ENCODE measurements at places on chromosomes 1 and 21.

DNA sequence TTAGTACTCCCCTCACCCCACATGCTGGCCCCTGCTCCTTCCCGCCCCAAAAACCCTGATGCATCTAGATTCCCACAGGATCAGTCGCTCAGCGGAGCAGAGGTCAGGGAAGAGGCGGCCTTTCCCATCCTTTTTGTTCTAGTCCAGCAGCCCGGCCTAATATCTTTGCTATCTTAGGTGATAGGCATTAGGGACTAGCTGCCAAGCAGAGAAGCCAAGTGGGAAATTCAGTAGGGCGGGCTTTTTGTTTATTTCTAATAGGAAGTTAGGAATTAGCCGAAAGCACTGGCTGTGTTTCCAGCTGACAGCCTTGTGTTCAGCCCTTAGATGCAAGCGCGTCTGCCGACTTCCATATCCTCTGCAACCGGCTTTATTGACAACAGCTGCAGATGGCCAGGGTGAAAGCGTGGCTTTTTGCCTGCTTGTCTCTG, 59.0 kb upstream of the BCAR3 start:
- DNase-seq = no peak

DNA sequence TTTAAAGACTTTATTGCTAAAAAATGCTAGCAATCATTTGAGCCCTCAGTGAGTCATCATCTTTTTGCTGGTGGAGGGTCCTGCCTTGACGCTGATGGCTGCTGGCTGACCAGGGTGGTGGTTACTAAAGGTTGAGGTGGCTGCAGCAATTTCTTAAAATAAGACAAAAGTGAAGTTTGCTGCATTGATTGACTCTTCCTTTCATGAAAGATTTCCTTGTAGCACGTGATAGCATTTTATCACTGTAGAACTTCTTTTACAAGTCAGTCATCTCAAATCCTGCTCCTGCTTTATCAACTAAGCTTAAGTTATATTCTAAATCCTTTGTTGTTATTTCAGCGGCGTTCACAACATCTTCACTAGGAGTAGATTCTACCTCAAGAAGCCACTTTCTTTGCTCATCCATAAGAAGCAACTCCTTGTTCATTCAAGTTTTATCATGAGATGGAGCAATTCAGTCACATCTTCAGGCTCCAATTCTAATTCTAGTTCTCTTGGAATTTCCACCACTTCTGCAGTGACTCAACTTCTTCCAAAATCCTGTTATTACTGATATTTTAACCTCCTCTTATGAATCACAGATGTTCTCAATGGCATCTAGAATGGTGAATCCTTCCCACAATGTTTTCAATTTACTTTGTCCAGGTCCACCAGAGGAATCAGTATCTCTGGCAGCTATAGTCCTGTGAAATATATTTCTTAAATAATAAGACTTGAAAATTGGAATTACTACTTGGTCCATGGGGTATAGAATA, 17.6 kb upstream of the RGS1 start:
- no peak for DNase-seq

DNA sequence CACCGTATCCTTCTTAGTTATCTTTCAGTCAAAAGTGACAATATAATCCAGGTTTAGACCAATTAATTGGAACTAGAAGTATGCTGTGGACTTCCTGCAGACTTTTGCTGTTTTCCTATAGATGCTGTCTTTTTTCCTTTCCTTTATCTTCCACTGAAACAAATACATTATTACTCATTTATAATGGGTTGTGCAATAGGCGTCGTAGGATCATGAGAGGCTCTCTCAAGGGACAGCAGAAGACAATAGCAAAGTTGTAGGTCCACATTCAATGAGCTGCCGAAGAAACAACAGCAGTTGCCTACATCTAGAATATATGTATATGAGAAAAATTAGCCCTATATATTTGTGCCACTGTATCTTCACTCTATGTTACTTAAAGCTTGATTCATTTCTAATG, 371.6 kb downstream of the AMY1C start:
- DNase-seq = no peak

DNA sequence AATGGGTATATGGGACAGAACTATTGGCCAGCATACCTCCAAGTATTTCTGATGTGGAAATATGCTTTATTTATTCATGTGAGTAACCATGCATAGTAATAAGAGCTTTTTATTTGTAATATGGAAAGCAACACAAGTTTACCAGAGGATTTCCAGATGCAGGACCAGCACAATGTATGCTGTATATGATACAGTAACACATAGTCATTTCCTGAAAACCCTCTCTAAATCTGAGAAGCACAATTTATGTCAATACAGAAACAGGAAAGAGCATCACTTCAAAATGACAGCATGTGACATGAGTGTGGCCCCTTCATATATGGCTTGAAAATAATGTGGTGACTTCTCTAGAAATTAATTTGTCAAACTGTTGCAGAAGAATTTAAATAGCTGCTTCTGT, 1134.7 kb upstream of the ADGRL2 start:
- DNase-seq = no peak

DNA sequence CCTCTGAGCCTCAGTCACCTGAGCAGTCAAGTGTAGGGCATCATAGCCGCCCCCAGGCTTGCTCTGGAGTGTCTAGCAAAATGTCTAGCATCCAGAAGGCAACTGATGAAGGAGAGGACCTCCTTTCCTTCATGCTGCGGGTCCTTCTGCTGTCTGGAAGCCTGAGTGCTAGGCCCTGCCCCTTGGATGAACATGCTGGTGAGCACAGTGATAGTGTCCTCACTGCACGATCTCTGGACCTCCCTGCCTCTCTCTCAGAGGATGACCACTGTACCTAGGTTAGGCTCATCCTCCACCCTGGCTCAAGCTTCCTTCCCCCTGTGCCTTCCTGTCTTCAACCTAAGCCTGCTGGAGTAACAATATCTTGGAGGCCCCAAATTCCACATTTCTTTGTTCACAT, 128.6 kb downstream of the TENT5C start:
- DNase-seq = no peak

GRCh38 chr21:37452227-37452626, 85.7 kb downstream of the DYRK1A start:
- no peak for DNase-seq

- no peak for DNase-seq
Observed at GRCh38 chr1:110672753-110673108, 2.0 kb downstream of the KCNA3 start.

- DNase-seq = no peak
Observed at GRCh38 chr1:67126111-67126746, 8.5 kb downstream of the C1orf141 start.

- DNase-seq = no peak
Observed at GRCh38 chr1:204124639-204125038, 27.2 kb downstream of the ETNK2 start.

DNA sequence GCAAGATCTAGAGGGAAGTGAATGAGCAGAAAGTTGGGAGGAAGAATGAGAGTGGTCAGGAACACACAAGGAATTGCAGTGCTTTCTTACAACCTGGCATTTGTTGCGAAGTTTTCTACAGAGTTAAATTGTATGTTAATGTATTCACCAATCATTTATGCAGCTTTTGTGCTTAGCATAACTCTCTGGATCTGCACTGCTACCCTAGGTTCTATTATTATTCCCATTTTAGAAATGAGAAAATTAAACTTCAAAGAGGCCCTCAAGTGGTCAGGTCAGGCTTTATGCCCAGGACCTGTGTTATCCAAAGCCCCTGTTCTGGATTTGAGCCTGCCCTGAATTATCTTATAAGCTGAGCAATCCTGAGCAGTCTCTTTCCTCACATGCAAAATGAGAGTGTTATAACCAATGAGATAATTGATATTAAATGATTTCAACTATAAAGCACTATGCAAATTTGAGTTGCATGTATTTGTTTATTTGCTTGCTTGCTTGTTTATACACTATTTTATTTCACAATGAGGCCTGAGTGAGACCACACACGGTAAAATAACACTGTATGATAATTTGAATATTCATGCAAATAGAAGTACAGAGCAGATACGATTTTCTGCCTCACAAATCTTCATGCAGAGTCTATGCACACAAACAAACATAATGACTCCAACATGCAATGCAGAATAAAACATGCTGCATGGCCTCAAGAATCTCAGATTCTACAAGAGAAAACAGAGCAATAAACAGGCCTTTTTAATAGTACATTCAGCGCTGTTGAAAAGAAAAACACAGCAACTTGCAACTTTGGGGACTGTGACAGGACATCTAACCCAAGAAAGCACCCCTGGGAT, 323.0 kb downstream of the PLPP3 start:
- DNase-seq = no peak

DNA sequence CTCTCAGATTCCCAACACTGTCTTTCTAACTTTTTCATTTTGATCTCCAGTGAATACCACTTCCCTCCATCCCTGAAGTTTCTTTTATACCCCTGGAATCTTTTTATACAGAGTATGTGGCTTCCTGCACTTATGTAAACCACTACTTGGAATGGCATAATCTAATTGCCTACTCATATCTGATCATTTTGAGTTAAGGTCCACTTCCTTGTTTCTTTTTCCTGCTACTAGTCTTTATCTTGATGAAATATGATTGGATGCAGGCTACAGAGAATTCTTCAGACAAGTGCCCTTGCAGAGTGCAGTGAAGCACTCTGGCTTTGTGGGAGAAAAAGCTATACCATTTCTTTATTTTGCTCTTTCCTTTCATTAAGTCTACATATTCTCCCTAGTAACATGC, 325.3 kb upstream of the ADAMTS5 start:
- DNase-seq = no peak

- no peak for DNase-seq
Observed at GRCh38 chr1:43396059-43396458, 6.4 kb downstream of the SZT2 start.

DNA sequence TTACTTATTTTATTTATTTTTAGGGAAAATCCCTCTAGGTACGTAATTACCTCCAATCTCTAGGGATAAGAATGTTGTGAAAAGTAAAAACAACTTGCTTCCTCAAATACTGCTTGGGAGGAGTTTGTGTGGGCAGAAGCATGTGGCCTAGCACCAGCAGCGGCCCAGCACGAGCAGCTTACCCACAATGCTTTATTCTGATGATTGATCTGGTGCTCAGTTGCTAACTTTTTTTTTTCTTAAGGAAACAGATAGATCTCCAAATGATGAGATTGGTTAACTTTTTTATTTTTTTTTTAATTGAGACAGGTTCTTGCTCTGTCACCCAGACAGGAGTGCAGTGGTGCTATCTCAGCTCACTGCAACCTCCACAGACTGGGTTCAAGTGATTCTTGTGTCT, 4.2 kb downstream of the CLIC6 start:
- no peak for DNase-seq

GRCh38 chr1:110185181-110185580, 24.9 kb upstream of the KCNC4 start:
- no peak for DNase-seq

DNA sequence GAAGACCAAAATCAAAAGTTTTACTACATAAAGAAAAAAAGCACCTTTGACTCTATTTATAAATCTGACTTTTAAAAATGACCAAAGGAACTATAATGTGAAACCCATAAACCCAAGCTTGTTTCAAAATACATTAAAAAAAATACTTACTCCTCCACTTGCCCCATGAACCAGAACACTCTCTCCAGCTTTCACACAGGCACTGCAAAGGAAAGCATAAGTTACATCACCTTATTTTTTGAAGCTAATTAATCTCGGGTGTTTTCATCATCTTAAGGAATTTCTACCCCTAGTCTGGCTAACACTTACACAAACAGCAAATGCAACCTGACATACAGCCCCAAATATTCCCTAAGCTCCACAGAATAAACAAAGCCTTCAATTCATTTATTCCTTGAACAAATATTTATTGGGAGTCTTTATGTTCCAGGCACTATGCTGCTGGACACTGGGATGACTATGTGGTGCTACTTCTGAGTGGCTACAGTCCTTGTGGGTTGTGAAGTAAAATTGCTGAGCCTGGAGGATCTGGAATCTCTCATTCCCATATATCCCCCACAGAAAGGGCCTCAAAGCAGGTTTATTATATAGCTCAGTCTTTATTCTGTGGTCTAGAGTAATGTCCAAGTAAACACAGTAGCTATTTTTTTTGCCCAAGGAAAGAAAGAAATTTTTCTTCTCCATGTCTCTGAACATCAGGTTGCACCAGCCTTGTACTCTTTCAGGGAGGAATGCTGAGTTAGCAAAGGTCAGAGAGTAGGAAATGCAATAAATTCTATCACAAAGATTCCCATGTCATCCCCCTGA, 18.2 kb downstream of the CRYZ start:
- DNase-seq = no peak

GRCh38 chr1:26686795-26687194, 9.0 kb upstream of the ARID1A start:
- no peak for DNase-seq

- no peak for DNase-seq
Observed at GRCh38 chr1:245019910-245020486, 134.8 kb upstream of the KIF26B start.

GRCh38 chr1:210360852-210361477, 32.3 kb downstream of the HHAT start:
- no peak for DNase-seq

GRCh38 chr1:38527373-38527966, 332.1 kb downstream of the RRAGC start:
- no peak for DNase-seq

DNA sequence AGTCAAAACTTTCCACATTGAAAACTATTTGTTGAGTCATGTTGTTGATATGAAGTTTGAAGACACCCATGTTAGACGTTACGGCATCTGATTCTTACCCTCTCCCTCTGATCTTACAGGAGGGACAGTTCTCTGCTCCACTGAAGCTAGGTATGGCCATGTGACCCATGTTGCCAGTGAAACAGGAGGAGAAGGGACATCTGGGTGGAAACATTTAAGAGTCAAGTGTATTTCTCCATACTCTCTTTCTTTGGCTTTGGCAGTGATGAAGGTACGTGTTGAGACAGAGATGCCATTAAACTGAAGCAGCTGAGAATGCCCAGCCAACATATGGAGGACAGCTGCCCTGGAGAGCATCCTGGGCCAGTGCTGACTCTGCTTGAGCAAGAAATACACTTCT, 198.4 kb upstream of the PTGFR start:
- DNase-seq = no peak

DNA sequence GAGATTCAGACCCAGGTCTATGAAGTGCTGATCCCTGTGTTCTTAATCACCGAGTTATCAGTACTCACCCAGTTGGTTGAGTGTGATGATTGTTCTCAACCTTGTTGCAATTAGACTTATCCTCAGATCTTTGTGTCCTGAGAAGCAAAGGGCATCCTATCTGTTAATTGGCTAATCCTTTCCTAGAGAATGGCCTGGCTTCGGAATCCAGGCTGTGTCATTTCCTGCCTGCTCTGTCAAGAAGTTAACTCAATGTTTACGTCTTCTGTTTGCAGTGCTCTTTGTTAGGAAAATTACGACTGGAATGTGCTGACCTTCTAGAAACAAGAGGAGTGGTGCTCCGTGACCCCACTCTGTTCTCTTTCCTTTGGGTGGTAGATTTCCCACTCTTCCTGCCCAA, 14.7 kb downstream of the GAS5 start:
- DNase-seq = no peak

- no peak for DNase-seq
Observed at GRCh38 chr21:16797540-16797939, 715.3 kb upstream of the CXADR start.

- no peak for DNase-seq
Observed at GRCh38 chr1:214281720-214282629, 1.0 kb downstream of the SMYD2 start.
